ENCODE measurements at places on chromosomes 5 and 9.
A peak's percentile ranks its signal among the peaks of the same experiment; 100 is the strongest.

GRCh38 chr9:127658428-127658827 is 46.4 kb downstream of the STXBP1 start:
- DNase-seq: no peak

GRCh38 chr5:134432174-134432573 is 20.5 kb upstream of the CDKN2AIPNL start:
- DNase-seq: no peak

- DNase-seq: no peak
Observed at GRCh38 chr9:96447406-96447805, 2.6 kb upstream of the HABP4 start.

DNA sequence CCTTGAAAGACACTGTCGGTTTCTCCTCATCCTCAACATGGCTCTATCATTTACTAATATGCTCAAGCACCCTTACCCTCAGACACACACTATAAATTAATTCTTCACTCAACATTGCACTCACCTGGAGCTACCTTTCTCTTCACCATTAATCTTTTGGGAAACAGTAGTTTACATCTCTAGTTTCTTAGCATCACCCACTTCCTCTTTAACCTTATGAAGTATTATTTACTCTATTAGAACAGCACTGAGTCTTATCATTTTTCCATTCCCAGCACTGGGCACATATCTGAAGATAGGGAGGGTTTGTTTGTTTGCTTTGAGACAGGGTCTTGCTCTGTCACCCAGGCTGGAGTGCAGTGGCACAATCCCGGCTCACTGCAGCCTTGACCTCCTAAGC is 213.5 kb downstream of the SMARCA2 start:
- no peak for DNase-seq

- DNase-seq: no peak
Observed at GRCh38 chr9:101126556-101126955, 98.0 kb downstream of the PLPPR1 start.

DNA sequence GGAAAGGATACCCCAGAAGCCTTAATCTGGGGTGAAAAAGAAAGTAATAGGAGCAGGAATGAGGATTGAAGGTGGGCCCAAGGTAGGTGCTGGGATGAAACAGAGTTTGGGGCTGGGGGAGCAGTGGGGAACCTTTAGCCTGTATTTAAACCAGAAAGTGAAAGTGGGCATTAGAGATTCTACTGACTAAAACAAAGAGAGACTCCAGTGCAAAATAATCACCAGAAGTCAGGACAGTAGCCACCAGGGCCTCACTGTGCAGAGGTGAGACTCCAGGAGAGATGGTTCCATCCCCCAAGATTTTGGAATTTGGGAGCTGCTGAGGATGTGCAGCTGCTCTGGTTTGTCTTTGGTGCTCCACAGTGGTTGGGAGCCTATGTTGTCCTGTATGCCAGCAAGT is 13.1 kb downstream of the DNAJB5 start:
- DNase-seq: no peak

GRCh38 chr9:86022687-86023266 is 76.6 kb downstream of the GOLM1 start:
- no peak for DNase-seq

- DNase-seq: no peak
Observed at GRCh38 chr9:132609184-132609583, 26.8 kb downstream of the BARHL1 start.

- DNase-seq: no peak
Observed at GRCh38 chr5:130400091-130400490, 495.8 kb downstream of the CHSY3 start.

- DNase-seq: peak; percentile 83
Observed at GRCh38 chr9:116471093-116471906, 215.8 kb upstream of the TRIM32 start.
